ENCODE measurements at places on chromosomes 16 and 17. TPM values are rescaled to one million over a fixed set of nuclear protein-coding genes. Genes with fewer than 3 reads are reported as not detected.

- no peaks in the 10 kb centered on the region for H3K27me3 ChIP-seq
- H3K4me3 ChIP-seq, result no peak overlapping the region
- DNase-seq, result no peak
- no peaks in the 10 kb centered on the region for H3K4me1 ChIP-seq
- peaks cover 19% of the 10 kb centered on the region for H3K36me3 ChIP-seq
- no peak overlapping the region for H3K27ac ChIP-seq
Measured at GRCh38 chr17:60223456-60223855, 73.7 kb downstream of the CA4 start.

GRCh38 chr17:59362811-59363205 lies 31.4 kb downstream of the YPEL2 start:
- peaks cover 48% of the 10 kb centered on the region for H3K4me1 ChIP-seq
- peak overlapping the region; percentile 55 for H3K27ac ChIP-seq
- no peaks in the 10 kb centered on the region for H3K36me3 ChIP-seq
- no peaks in the 10 kb centered on the region for H3K27me3 ChIP-seq

GRCh38 chr16:23966597-23967394 lies 131.0 kb downstream of the PRKCB start:
- peak overlapping the region; percentile 9 for H3K27ac ChIP-seq
- no peaks in the 10 kb centered on the region for H3K27me3 ChIP-seq
- DNase-seq, result peak; percentile 32
- H3K4me3 ChIP-seq, result no peak overlapping the region

DNA sequence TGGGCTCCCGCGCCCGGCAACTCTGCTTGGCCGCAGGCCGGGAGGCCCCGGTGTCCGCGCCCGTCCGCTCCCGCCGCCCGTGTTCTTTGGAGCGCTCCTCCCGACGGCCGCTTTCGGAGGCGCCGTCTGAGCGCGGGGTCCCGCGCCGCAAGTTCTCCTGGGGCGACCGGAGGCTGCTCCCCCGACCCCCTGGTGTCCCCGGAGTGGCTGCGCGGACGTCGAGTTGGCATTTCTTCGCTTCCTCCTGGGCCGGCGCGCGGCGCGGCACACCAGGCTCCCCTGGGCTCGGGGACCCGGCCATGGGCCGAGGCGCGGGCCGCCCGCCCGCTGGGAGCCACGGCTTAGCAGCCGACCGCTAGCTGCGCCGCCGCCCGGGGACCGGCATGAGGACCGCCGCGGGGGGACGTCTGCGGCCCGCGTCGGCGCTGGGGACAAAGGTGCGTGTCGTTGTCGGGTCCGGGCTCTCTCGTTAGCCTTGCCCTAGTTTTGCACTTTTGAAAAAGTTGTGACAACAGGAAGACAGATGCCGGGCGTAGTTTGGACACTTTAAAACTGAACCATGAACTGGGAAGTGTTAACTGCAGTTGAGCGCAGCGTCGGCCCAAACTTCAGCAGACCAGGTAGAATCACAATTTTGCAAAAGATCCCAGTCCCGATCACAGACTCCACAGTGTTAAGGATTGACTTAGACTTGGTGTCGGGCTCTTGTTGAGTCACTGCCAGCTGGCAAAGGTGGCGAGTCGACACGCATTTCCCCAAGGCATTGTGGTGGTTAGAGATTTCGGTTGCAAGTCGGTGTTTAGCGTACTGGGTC lies 700 bp downstream of the UBN1 start:
- peaks cover 25% of the 10 kb centered on the region for H3K36me3 ChIP-seq
- peak overlapping the region; percentile 65 for H3K4me3 ChIP-seq
- H3K27ac ChIP-seq, result peak overlapping the region; percentile 56
- H3K4me1 ChIP-seq, result peaks cover 20% of the 10 kb centered on the region
- DNase-seq, result peak; percentile 24

DNA sequence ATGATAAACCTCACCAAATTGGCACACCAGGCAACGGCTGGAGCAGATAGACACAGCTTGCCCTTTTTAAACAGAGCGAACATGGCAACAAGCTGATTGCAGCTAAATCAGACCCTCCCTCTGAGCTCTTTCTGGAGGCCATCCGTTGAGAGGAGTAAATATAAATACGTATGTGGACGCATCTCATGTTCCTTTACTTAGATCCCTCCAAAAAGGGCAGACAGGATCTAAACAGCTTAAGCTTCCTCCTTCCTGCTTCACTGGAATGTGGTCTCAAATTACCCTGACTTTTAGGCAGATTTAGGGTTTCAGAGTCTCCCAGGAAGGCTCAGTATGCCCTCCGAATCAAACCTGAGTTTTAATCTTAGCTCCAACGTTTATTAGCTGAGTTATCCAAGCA lies 204.7 kb upstream of the GOT2 start:
- H3K36me3 ChIP-seq, result no peaks in the 10 kb centered on the region
- no peak overlapping the region for H3K27ac ChIP-seq
- H3K27me3 ChIP-seq, result no peaks in the 10 kb centered on the region
- H3K4me3 ChIP-seq, result no peak overlapping the region
- DNase-seq, result no peak

DNA sequence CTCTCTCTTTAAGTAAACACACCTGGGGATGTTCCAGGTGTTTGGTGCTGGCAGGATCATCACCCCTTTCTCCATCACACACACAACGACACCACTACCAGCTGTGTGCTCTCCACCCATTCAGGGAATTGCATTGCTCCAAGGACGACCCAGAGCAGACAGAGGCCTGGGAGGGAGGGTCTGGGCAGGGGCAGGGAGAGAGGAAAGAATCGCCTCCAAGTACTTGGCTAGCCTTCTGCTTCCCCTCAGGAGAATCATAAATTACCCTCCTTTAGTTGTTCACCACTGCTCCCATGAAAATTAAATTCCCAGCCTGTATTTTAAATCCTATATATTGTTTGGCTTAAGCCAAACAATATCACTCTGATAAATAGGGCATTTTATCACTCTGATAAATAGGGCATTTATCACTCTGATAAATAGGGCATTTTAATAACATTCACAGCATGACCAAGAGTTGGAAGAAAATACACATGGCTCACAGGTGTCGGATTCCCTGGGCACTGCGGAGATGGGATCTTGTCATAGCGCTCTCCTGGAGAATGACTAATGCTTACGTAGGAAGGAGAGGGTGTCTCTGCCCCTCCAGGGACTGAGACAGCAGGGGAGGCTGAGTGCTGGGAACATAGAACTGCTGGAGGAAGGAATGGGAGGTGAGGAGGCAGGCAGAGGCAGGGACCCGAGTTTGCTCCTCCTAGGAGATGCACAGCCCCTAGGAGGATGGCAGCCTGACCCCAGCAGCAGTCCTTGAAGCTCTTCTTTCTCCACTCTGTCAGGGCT lies 673.6 kb downstream of the HS3ST4 start:
- no peaks in the 10 kb centered on the region for H3K27me3 ChIP-seq
- H3K36me3 ChIP-seq, result no peaks in the 10 kb centered on the region
- no peak for DNase-seq
- H3K4me1 ChIP-seq, result no peaks in the 10 kb centered on the region
- no peak overlapping the region for H3K4me3 ChIP-seq
- no peak overlapping the region for H3K27ac ChIP-seq

GRCh38 chr16:57720142-57720575 lies 15.4 kb upstream of the KATNB1 start:
- no peaks in the 10 kb centered on the region for H3K27me3 ChIP-seq
- H3K36me3 ChIP-seq, result no peaks in the 10 kb centered on the region
- H3K27ac ChIP-seq, result no peak overlapping the region
- no peak overlapping the region for H3K4me3 ChIP-seq

GRCh38 chr16:17846030-17846429 lies 375.3 kb upstream of the XYLT1 start:
- no peak overlapping the region for H3K27ac ChIP-seq
- no peaks in the 10 kb centered on the region for H3K4me1 ChIP-seq
- H3K27me3 ChIP-seq, result no peaks in the 10 kb centered on the region
- no peak for DNase-seq

GRCh38 chr16:21598701-21599121 lies 666 bp upstream of the METTL9 start:
- DNase-seq, result peak; percentile 45
- H3K27me3 ChIP-seq, result no peaks in the 10 kb centered on the region
- H3K4me1 ChIP-seq, result peaks cover 11% of the 10 kb centered on the region
- H3K36me3 ChIP-seq, result no peaks in the 10 kb centered on the region
- peak overlapping the region; percentile 90 for H3K27ac ChIP-seq
- H3K4me3 ChIP-seq, result peak overlapping the region; percentile 63

DNA sequence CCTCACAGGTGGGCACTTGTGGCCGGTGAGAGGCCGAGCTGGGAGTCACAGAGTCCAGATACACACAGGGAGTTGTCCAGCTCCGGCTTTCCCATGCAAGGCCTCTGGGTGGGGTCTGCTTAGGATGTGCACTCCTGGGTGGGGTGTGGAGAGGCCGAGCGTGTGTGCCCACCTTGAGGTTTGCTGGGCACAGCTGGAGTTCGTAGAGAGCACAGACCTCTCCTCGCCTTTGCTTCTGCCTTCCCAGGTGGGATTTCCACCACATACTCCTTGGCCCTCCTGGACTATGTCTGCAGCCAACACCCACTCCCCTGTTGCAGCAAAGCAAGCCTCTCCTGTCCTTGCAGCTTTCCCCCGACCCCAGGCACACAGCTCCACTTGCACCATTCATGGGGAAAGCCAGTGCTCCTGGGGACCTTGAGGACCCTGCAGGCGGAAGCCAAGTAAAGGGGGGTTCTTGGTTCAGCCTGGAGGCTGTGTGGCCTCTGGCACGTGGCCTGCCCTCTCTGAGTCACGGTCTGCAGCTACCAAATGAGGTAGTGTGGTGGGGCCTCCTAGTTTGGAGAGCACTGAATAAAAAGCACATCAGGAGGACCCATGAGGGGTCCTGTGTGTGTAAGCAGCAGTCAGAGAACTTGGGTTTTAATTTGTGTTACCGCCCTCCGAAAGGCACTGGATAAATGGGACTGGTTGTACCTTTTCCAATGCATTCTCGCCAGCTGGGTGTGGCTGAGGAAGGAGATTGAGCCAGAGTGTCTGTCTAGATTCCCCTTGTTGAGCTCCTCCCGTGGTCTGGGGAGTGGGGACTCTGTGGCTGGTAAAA lies 31.5 kb downstream of the MPRIP start:
- H3K4me3 ChIP-seq, result no peak overlapping the region
- no peaks in the 10 kb centered on the region for H3K27me3 ChIP-seq
- H3K27ac ChIP-seq, result no peak overlapping the region
- peaks cover 31% of the 10 kb centered on the region for H3K36me3 ChIP-seq
- DNase-seq, result no peak

GRCh38 chr17:41665566-41666236 lies 23.0 kb upstream of the EIF1 start:
- peaks cover 24% of the 10 kb centered on the region for H3K27me3 ChIP-seq
- no peaks in the 10 kb centered on the region for H3K36me3 ChIP-seq
- peak; percentile 74 for DNase-seq
- H3K27ac ChIP-seq, result peak overlapping the region; percentile 37

DNA sequence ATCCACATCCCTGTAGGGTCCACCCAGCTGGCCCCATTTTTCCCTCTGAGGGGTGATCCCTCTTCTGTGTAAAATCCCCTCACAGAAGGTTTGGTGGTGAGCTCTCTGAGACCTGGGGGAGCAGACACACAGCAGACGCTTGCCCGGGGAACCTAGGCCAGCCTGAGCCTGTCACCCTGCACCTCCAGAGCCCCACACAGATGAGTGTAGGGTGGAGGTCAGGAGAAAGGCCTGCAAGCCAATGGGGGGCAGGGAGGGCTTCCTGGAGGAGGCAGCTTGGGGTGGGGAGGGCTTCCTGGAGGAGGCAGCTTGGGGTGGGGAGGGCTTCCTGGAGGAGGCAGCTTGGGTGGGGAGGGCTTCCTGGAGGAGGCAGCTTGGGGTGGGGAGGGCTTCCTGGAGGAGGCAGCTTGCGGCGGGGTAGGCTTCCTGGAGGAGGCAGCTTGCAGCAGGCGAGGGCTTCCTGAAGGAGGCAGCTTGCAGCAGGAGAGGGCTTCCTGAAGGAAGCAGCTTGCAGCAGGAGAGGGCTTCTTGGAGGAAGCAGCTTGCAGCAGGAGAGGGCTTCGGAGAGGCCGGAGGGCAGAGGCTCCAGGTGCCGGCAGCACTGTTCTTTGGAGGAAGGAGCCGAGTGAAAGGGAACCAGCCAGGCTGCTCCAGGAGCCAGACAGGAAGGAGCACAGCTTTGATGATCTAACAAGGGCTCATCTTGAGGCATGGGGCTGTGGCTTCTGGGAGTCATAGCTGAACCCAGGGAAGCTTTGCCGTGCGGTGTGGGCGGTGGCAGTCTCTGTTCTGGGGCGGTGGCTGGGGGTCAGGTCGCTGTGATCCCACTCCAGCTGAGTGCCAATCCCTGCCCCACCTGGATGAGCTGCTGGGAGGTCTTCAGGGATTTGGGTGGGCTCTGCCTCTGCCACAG lies 83.7 kb upstream of the ZNF469 start:
- H3K4me3 ChIP-seq, result no peak overlapping the region
- no peaks in the 10 kb centered on the region for H3K4me1 ChIP-seq
- no peak overlapping the region for H3K27ac ChIP-seq
- DNase-seq, result no peak

DNA sequence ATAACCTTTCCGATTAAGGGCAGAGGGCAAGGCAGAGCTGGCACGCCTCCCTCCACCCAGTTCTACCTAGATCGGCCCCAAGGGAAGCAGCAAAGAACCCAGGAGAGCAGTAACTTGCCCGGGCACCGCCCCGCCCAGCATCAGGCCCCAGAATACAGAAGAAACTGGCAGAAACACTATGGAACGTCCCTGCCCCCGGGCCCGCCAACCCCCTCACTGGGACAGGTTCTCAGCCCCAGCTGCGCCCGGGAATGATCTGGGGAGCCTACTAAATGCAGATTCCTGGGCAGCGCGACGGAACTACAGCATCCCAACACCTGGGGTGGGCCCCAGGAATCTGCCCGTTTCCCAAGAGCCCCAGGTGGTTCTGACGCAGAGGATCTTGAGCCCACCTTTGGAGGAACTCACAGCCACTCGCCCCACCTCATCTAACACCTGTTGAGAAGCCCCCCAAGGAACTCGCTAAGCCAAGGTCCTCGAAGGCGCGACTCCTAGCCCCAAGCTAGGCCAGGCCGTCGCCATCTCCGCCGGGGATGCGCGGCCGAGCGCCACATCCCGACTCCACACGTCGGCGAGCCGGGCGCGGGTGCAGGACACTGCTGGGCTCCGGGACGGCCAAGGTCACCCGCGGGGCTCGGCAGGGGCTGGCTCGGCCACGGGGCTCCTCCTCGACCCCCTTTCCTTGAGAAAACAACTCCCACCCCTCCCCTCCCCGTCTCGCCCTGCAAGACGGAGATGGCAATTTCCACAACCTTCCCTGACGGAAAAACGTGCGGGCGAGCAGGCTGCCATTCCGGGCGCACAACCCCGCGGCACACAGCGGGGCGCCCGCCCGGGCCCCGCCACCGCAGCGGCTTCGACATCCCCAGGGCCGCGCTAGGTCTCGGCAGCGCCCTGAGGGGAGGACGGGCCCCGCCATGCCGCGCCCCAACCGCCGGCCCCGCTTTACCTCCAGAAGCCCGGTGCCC lies 913 bp downstream of the CDIP1 start:
- peaks cover 3% of the 10 kb centered on the region for H3K36me3 ChIP-seq
- H3K27me3 ChIP-seq, result peaks cover 15% of the 10 kb centered on the region
- DNase-seq, result no peak
- H3K27ac ChIP-seq, result no peak overlapping the region
- H3K4me3 ChIP-seq, result peak overlapping the region; percentile 85

- H3K4me3 ChIP-seq, result no peak overlapping the region
- H3K36me3 ChIP-seq, result no peaks in the 10 kb centered on the region
- H3K27me3 ChIP-seq, result no peaks in the 10 kb centered on the region
- no peak for DNase-seq
- H3K4me1 ChIP-seq, result no peaks in the 10 kb centered on the region
Measured at GRCh38 chr16:69593751-69594255, 28.0 kb downstream of the NFAT5 start.

Gene NOD2
- total RNA-seq, result 0.66 TPM

Gene CA4
- total RNA-seq, result 0.94 TPM

Gene PRSS36
- 5.7 TPM for total RNA-seq

Gene NOTUM
- 0.66 TPM for total RNA-seq

Data from thymus (tissue), 14 donors.